ENCODE measurements at places on chromosomes 11 and 22.

GRCh38 chr22:42608823-42609361 lies 5.8 kb downstream of the POLDIP3 start:
- no peak for DNase-seq

- DNase-seq = no peak
These were observed 70.9 kb upstream of the UBASH3B start for GRCh38 chr11:122584670-122585069.

DNA sequence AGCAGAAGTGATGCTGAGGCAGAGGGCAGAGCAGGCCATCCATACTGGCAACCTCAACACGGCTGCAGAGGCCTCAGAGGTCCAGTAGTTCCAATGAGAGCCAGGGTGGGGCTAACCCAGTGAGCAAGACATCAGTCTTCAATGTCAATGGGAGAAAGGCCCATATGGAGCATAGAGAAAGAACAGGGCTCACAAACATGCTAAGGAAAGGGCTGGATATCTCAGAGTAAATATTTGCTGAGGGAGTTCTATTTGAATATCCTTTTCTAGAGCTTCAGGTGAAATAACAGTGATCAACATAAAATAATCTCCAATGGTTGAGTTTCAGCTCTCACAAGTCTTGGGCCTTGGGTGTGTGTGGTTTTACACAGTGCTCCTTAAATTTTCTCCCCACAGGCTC lies 50.8 kb upstream of the CCDC90B start:
- no peak for DNase-seq

- DNase-seq = no peak
These were observed 94.0 kb upstream of the OR4B1 start for GRCh38 chr11:48122656-48123055.

DNA sequence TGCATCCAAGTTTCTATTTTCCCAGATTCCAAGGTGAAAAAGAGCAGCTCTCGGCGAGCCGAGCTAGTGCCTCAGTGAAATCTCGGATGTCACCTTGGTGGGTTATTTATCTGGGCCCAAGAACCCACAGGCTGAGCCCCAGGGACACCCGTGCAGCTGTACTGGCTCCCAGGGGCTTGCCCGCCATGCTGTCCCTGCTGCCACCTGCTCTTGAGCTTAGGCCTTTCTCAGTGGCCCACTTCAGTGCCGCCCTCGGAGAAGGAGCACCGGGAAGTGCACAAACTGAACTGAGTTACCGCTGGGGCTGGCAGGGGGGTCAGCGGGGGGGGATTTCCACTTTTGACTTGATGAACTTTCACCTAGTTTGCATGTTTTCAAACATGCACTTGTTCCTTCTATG lies 27.9 kb downstream of the CPT1A start:
- no peak for DNase-seq

GRCh38 chr11:66637557-66638176 lies 836 bp upstream of the RBM4 start:
- DNase-seq = no peak

DNA sequence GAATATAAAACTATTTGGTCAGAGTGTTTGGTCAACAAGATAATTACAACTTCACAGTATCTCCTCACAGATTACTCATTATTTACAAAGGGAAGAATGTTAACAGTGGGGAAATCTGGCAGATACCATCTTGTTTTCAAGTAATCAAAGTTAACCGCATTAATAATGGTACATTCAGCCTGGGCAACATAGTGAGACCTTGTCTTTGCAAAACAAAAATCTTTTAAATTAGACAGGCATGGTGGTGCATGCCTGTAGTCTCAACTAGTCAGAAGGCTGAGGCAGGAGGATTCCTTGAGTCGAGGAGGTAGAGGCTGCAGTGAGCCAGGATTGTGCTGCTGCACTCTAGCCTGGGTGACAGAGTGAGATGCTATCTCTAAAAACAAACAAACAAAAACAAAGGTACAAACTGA lies 78.5 kb downstream of the ACER3 start:
- DNase-seq = peak; percentile 19

DNA sequence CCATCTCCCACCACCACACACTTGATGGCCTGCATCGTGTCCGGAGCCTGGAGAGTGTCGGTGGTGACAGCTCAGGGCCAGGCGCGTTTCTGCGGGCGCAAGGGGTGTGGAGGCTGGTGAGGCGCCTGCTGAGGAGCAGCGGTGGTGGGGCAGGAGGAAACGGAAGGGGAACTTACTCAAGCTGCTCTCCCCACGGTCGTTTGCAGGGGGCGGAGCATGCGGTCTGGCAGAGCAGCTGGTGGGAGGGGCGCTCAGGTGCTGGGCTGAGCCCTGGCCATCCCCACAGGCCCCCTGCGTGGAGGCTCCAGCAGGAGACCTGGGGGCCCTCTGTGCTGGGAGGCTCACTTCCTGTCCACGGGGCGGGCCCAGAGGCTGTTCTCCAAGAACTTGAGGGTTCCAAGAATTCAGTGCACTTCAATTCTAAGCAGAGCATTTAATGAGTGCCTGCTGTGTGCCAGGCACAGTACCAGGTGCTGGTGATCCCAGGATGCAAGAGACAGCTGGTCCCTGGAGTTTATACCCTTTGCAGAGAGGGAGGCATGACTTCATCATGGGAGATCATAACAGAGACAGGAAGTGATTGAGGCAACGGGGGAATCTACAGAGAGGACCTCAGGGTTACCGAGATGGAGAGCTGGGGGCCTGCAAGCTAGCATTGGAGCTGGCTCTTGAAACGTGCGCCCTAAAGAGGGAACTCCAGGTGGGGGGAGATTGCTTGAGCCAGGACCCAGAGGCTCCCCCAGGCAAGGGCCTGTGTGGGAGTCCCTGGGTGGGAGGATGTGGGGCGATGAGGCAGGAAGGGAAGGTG lies at the start of gene RAC2:
Gene RAC2 (minus strand): TSS at position 156 of the 808 bp plus-strand sequence. CDS start 121 bp downstream, at position 35.
- no peak for DNase-seq

DNA sequence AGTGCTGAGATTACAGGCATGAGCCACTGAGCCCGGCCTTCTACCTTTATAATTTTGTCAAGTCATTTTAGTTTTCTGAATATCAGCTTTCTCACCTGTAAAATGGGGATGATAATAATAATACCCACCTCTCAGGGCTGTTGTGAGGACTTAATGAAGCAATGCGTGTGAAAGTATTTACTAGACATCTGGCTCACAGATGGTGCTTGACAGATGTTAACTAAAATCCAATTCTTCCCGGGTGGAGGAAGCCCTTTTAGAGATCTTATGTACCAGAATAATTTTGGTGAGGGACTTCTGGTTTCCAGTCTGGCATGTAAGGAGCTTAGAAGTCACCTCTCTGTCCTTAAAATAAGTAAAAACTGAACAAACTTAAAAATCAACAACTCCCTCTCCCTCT lies 43.7 kb upstream of the NUP160 start:
- DNase-seq = no peak

DNA sequence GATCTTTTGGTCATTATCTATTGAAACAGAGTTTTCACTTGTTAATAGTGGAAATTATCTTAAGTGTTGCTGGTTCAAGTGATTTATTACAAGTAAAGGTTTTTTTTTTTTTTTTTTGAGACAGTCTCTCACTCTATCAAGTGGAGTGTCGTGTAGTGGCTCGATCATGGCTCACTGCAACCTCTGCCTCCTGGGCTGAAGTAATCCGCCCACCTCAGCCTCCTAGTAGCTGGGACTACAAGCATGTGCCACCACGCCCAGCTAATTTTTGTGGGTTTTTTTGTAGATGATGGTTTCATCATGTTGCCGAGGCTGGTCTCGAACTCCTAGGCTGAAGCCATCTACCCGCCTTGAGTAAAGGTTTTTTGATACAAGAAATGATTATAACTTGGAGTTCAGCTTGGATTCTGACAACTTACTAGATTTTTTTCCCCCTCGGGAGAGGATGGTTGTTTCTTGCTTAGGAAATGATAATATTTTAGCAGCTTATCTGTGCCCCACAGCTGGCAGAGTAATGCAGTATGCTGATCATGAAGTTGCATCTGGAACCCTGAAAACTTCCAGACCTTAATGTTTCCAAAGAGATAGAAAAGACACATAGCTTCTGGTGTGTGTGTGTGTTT lies 68.9 kb downstream of the MTMR3 start:
- DNase-seq = no peak

GRCh38 chr11:67999201-67999629 lies 4.7 kb downstream of the UNC93B1 start:
- no peak for DNase-seq

GRCh38 chr11:2094354-2095197 lies 44.6 kb downstream of the IGF2 start:
- DNase-seq = no peak

DNA sequence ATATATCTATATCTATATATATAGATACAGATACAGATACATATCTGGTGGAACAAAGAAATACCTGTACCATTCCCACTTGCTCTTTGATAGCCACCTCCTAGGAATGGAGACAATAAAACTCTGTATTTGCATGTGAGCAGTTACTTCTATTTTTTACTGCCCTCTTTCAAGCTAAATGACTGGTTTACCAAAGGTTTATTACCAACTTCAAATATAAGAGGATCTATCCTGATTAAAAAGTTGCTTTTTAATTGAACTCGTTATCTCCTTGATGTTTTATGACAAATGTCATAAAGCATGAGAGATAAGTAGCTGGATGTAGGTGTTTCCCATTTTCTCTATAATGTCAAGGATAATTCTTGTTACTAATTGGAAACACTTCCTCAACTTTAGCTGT lies 21.7 kb upstream of the GRIK4 start:
- DNase-seq = no peak

Data from NCI-H774 (cell line).